ENCODE measurements at places on chromosomes 3 and 15.

DNA sequence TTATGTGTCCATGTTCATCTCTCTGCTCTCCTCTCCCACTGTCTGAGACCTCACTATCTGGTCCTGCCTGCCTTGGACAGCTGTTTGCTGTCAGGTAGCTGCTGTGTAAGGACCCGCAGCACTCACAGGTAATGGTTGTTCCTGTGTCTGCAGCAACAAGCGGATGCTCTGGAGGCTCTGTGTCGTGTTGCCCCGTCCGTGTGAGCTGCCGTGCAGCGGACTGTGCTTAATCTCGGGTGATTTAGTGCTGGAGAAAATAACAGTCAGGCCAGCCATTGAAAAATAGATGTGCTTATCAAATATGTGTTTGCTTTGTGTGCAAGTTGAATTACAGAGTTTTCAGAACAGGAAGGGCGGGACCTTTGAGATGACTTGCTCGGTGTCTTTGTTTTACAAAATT, 121.4 kb downstream of the GABRG3 start:
- no peak for DNase-seq

- DNase-seq = no peak
These were observed 306.4 kb upstream of the STT3B start for GRCh38 chr3:31226346-31226745.

GRCh38 chr15:101188637-101189408, 63.0 kb downstream of the CHSY1 start:
- no peak for DNase-seq

- DNase-seq = no peak
These were observed 975 bp downstream of the PCSK6 start for GRCh38 chr15:101488300-101489164.

DNA sequence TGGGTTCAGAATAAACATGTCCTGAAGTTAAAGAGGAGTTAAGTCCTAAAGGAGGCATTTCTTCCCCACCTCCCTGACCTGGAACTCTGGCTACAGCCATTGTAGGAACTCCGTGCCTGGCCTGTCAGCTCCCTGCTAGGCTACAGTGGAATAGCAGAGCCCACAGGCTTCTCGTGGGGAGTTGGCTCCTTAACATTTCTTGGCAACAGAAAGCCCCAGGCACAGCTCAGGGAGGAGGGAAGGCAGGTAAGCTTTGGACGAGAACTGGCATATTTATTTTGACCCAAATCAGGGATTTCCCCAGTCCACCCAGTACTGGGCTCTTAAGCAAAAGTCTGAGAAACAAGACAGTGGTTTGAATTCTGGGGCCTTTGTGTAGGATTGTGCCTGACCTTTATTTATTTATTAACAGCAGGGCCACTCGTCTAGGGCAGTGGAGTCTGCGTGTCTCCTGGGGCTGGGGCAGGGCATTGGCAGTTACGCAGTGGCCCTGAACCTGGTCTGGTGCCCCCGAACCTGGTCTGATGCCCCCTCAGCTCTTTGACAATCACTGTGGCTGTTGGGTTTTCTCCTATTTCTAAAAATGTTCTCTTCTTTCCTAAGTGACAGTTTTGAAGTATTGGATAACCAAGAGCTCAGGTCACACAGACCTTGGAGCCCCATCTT, 7.9 kb upstream of the ISG20 start:
- DNase-seq = no peak

GRCh38 chr15:77426871-77427270, 6.2 kb downstream of the HMG20A start:
- DNase-seq = no peak

GRCh38 chr3:69983546-69984265, 15.8 kb upstream of the SAMMSON start:
- DNase-seq = no peak

DNA sequence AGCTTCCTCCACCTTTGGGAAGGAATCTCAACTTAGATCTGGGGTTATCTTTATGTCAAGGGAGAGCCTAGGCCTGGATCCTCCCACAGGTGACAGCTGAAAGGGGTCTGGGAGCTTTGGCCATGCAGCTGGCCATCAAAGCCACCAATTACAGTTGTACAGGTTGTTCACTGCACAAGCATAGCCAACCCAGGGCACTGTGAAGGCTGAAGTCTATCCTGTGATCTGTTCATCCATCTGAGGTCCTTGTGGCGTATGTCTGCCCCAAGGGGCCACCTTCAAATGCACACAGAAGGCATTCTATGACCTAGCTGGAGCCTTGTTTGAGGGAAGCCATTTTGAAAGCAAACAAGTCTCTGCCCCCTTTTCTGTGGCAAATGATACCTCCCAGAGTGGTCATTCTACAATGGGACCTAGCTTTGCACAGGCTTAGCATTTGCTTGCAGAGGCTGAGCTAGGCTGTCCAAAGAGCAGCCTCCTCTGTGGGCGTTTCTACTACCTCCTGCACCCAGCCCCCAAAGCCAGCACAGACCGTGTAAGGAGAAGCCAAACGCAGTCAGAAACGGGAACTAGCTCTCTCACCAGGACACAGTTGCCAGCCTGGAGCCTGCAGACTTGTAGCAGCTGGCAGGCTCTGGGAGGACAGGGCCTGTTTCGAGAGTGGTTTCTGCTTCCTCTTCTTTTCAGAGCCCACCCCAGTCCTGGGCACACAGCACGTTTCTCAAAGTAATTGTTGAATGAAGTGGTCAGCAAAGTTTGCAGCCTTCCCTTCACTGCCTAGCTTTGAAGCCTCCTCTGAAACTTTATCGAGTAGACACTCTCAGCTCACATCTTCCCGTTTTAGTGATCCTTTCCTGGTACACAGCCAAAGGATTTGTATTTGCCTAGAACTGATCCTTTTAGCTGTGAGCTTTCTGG, 157.3 kb upstream of the SMAD3 start:
- peak; percentile 78 for DNase-seq

GRCh38 chr15:96351761-96352603, 21.5 kb downstream of the NR2F2 start:
- DNase-seq = no peak

DNA sequence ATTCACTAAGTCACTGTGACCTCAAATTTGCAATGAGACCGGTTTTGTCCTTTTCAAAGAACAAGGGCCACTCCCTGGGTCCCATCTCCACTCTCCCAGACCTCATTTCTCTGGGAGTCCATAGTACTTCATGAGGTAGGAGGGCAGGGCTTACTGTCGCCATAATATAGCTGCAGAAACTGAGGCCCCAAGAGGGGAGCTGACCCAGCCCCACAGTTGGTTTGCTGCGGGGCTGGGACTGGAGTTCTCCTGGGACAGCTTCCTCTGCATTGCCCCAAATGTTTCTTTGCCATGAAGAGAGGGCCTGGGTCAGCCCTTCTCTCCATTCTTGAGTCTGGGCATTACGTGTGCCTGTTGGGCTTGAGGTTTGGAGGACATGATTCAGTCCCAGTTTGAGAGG, 60.1 kb downstream of the ITGA11 start:
- DNase-seq = peak; percentile 11

DNA sequence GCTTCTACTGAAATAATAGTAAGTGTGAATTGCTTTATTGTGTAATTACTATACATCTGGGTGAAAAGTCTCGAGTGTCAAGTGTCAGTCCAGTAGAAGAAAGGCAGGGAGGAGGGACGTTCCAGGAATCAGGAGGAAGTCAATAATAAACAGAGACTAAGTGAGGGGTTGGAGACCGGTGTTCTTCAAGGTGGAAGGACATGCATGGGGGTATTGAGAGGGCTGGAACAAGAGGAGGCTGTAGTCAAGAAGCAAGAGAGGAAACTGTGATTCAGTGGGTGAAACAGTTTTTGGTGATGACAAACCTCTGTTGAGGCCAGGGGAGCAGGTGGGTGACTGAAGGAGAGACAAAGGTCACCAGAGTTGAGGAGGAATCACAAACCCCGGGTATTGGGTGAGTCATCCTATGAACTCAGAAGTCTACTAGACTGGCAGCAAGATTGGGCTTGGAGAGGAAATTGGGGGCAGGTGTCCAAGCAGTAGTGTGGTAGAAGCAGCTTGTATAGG, 11.6 kb upstream of the SCAMP5 start:
- no peak for DNase-seq

GRCh38 chr15:101486696-101487459, 2.6 kb downstream of the PCSK6 start:
- no peak for DNase-seq

DNA sequence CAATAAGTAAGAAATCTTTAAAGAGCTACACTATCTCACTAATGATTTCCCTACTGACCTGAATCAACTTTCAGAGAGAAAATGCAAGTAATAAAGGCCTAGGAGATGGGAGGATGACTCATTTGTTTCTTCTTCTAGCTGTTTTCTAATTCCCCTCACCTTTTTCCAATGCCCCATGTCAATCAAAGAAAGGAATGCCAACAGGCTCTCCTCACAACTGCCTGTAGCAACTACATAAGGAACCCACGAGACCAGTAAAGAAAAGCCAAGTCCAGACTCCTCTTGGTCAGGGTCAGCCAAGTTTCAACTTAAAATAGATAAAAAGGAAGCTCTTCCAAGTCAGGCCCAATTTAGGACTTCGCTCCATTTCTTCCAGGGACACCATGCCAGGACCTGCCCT, 201.9 kb downstream of the TNIK start:
- DNase-seq = no peak

DNA sequence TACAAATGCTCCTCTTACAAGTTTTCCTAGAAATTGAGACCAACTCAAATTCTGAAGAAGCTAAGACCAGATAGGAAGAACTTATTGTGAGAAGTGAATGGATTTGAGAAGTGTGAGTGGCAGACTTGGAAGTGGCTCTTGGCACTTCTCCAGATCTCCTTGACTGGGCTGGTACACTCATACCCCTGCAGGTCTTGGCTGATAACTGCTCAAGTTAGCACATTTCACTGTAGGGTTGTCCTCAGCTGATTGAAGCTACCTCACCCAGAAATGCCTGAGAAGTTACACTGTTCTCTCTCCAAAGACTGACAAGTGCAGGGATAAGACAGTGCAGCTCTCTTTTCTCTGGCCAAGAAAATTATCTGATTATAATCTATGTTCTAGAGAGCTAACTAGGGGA, 16.5 kb upstream of the CLDN1 start:
- no peak for DNase-seq

GRCh38 chr3:7447197-7447769, 586.4 kb downstream of the GRM7 start:
- no peak for DNase-seq

- DNase-seq = no peak
These were observed 25.8 kb downstream of the OXNAD1 start for GRCh38 chr3:16290827-16291196.

GRCh38 chr15:62085740-62086139, 19.0 kb downstream of the C2CD4A start:
- DNase-seq = no peak

DNA sequence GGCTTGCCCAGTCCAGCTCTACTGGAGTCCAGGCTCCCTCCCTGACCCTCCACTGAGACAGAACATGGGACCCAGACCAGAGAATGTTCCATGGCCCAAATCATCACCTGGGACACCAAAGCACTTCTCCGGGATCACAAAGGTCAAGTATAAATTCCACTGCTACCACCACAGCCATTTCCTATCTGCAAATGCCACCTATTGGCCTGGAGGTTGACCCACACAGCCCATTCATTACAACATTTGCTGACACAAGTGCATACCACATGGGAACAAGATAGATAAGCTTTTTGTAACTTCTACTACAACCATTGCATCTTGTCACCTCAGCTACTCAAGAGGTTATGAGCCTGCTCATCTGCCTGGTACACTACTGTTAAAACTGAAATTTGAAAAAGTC, 126.8 kb upstream of the NECTIN3 start:
- DNase-seq = no peak

DNA sequence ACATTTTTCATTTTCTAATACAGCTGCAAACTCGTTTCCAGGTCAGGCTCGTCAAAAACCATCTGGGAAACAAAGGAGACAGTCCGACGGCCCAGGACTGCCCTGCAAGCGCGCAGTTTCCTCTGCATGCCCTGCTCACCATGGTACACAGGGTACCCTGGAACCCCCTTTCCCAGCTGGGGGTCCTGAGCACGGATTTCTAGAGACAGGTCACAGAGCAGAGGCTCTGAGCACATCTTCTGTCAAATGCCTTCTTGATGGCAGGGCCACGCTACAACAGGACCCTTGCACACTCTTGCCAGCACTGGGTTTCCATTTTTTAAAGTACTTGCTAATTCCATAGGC, 8.1 kb downstream of the ZXDC start:
- no peak for DNase-seq

DNA sequence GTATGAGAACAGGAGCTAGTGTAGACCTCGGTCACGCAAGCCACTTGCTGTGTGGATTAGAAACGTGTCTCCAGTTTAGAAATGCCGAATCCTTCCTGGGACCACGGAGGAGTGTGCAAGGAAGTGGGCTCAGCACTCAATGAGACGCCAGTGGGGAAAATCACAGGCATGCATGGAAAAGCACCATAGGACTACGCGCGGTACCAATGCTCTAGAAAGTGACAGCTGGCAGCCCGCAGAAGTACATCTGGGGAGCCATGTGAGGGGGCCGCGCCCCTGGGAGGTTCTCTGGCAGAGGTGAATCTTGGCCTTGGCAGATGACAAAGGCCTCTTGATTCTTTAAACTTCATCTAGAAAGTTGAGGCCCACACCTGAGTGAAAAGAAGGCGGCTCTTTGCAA, 99.3 kb downstream of the LRRK1 start:
- DNase-seq = peak; percentile 13

- DNase-seq = no peak
These were observed 66.7 kb upstream of the GCSAM start for GRCh38 chr3:112199622-112200316.

GRCh38 chr3:4503050-4503449, 9.9 kb downstream of the ITPR1 start:
- no peak for DNase-seq

GRCh38 chr3:186032321-186032720, 76.6 kb downstream of the ETV5 start:
- DNase-seq = no peak

- no peak for DNase-seq
These were observed 116.0 kb upstream of the NEO1 start for GRCh38 chr15:72936237-72936636.

- DNase-seq = no peak
These were observed 70.4 kb downstream of the ADAMTS7 start for GRCh38 chr15:78740904-78741274.

DNA sequence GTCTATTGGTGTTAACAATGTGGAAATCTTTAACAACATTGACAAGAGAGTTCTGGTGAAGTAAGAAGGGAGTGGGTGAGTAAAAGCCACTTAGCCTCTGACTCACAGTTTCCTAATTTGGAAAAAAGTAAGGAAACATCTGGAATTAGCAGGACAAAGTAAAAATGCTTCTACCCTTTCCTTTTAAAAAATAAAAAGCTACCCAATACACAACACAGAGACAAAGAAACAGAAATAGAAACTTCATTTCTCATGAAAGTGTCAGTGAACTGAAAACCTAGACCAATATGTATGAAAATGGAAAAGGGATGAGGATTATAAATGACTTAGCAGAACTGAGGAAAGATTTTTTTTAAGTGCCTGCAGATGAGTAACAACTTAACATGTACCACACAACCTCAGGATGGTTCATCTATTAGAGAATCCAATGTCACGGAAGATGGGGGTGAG, 65.4 kb downstream of the SSR3 start:
- DNase-seq = no peak

Measured in femur (tissue), 1 donor.